Fibroblast of skin of left biceps (primary cell): ENCODE measurements at places on chromosomes 16 and 17.

GRCh38 chr17:45902892-45903346, 8.6 kb downstream of the MAPT start:
- DNase-seq: no peak

- no peak for DNase-seq
Measured at GRCh38 chr17:83064021-83064731, 15.2 kb upstream of the METRNL start.

GRCh38 chr16:55839115-55839514, 6.2 kb upstream of the CES1 start:
- DNase-seq: no peak

GRCh38 chr17:9071811-9072498, 50.6 kb downstream of the NTN1 start:
- DNase-seq: no peak

DNA sequence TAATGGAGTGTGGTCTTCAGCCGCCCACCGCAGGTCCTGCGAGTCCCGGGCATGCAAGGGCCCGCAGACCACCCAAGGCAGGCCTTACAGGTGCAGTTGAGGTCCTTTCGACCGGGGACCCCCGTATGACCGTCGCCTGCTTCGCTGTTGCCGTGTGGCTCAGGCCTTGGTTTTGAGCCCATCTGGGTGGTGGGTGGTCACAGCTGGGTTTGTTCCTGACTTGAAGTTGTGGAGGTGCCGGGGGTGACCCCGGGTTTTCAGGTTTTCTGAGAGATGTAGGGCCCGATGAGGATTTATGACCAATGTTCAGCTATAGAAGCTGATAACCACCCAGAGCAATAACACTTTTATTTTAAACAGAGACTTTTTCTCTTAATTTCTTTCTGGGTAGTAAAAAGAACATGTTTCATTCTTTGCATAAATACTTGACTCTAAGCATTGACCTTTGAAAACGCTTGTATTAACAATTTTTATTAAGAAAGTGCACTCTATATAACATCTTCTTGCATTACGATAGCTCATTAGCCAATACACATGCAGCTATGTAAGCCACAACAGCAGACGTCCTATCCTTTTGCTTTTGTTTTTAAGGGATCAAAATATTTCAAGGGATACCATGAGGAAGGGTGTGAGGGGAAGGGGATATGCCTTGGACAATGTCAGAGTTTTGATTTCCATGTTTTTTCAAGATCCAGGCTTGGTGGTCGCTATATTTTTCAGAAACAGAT, 1.9 kb downstream of the FOXL1 start:
- no peak for DNase-seq

GRCh38 chr17:70137451-70138230, 31.7 kb upstream of the KCNJ2 start:
- peak; percentile 44 for DNase-seq

- no peak for DNase-seq
Measured at GRCh38 chr16:86092586-86093480, 193.9 kb downstream of the IRF8 start.

DNA sequence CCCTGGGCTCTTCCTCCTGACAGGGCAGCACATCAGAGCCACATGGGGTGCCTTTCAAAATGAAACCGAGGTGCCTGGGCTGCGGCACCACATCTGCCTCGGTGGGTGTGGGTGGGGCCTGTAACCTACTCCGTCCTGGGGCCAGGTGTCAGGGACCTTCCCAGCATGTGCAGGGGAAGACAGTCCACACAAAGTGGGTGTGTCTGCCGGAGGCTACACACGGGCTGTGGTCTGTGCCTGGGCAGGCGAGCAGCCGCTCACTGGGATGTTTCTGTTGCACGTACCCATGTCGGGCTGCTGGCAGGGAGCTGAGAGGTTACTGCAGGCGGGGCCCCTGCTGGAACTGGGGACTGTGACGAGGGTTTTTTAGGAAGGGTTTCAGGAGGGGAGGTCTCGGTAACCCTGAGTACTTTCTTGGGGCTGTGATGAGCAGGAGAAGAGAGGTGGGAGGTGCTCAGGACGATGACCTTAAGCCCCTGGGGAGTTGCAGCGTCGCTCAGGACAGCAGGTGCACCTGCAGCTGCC, 351.2 kb downstream of the SEC14L1 start:
- DNase-seq: no peak

GRCh38 chr17:50093807-50094206, 1.3 kb upstream of the PDK2 start:
- DNase-seq: no peak

DNA sequence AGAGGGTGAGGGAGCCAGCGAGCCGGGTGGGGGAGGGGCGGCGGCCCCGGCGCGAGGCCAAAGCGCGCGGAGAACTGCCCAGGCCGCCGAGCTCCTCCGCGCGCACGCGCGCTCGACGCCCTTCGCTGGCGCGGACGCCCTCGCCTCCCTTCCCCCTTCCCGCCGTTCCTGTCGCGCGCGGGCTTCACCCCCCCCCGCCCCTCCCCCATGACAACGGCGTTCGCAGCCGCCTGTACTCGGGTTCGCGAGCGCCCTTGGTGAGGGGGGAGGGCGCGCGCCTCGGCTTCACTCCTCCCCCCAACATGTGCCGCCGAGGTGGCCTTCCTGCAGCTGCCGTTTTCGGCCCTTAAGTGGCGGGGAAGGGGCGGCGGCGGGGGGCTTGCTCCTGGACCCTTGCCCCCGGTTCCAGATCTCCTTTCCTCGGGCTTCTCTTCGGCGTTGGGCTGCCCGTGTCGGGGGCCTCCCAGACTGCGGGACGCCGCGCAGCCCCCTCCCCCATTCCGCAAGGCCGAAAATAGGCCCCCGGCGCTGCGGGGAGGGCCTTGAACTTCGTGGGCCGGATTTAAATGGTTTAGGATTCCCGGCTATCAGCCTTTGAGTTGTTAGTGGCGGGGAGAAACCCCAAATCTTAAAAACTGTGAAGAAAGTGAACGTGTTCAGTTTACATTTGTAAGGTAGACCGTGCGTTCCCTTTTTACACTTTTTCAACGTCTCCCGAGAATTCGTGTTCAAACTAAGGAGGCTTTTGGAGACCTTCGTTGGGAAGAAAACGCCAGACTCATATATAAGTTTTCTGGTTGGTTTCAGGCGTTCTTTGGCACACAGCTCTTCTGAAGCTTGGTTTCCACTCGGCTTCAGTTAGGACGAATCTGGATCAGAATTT, 653 bp downstream of the SRRM2 start:
- DNase-seq: peak; percentile 44

DNA sequence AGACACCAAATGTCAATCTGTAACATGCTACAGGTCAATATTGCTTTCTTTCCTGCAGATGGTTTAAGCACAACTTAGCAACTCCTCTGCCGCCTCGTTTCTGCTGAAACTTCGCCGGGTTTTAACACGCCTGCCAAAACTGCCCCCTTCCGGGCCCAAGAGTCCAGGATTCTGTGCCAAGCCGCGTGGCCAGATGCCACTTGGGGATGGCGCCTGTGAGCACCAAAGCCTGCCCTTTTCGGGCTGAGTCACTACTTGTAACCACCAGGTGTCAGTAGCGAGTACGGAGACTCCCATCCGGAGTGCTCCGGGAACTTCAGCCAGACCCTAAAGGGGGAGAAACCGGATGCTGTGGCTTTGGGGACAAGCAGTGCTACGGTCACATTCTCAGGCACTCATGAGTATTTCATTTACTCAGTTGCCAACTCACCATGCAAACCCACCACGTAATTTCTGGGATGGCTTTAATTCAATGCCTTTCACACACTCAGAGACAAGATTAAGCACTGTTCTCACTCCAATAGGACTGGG, 7.8 kb downstream of the PMP22 start:
- DNase-seq: no peak

DNA sequence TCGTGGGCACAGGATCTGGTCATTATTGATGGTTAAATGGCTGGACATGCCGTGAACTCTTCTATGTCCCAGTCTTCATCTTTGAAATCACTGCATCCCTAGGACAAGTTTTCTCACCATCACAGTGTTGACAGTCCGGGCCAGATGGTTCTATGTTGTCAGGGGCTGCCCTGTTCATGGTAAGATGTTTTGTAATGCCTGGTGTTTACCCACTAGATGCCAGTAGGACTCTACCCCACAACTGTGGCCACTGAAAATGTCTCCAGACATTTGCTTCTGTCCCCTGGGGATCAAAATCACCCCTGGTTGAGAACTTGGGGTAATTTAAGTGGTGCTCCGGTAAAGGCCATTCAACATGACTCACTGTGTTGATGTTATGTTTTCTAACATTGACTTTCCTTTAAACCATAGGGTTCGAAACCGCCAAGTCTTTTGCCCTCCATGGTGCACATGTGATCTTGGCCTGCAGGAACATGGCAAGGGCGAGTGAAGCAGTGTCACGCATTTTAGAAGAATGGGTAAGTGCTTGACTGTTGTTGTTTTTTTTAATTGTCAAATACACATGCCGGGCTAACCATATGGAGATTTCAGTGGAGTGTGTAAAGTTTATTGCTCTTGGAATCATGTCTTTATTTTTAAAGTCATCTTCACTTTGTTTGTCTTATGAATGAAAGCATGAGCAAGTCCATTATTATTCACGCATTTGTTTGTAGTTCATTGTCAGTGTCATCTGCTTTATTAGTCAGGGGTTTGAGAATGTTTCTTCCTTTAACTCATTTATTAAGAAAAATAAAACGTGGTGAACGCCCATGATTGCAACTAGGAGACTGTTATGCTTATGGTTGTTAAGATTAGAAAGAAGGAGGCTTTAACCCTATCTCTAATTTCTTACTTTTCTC, 64.6 kb downstream of the WWOX start:
- DNase-seq: no peak

GRCh38 chr16:63241497-63242028, 1205.3 kb upstream of the CDH8 start:
- no peak for DNase-seq

GRCh38 chr17:45168991-45169752, 7.5 kb downstream of the HEXIM2 start:
- no peak for DNase-seq

DNA sequence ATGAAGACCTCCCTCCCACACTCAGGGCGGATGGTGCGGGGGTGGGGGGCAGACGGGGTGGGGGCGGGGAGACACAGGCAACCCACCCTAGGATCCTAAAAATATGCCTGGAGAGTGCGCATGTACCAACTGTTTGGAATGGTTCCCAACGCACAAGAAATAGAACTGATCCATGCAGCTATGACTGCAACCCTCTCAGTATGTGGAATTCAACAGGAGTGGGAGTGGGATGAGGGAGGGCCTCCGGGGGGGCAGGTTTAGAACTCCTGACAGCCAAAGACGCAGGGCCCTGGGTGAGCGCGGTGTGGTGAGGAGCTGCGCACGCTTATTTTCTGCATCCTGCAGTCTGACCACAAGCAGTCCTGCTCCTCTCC, 1.1 kb upstream of the P2RX5 start:
- no peak for DNase-seq

DNA sequence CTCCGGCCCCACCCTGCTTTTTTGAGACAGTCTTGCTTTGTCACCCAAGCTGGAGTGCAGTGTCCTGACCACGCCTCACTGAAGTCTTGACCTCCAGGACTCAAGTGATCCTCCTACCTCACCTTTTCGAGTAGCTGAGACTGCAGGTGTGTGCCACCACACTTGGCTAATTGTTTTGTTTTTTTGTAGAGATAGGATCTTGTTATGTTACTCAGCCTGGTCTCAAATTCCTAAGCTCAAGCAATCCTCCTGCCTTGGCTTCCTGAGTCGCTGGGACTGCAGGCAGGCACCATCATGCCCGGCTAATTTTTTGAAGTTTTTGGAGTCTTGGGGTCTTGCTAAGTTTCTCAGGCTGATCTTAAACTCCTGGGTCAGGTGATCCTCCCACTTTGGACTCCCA, 206.7 kb downstream of the SHISA9 start:
- no peak for DNase-seq
